ENCODE measurements at places on chromosomes 5 and 9. TPM values are rescaled to one million over a fixed set of nuclear protein-coding genes. Genes with fewer than 3 reads are reported as not detected.
A peak's percentile ranks its signal among the peaks of the same experiment; 100 is the strongest.

The OBP2B gene
- total RNA-seq, result not detected

DNA sequence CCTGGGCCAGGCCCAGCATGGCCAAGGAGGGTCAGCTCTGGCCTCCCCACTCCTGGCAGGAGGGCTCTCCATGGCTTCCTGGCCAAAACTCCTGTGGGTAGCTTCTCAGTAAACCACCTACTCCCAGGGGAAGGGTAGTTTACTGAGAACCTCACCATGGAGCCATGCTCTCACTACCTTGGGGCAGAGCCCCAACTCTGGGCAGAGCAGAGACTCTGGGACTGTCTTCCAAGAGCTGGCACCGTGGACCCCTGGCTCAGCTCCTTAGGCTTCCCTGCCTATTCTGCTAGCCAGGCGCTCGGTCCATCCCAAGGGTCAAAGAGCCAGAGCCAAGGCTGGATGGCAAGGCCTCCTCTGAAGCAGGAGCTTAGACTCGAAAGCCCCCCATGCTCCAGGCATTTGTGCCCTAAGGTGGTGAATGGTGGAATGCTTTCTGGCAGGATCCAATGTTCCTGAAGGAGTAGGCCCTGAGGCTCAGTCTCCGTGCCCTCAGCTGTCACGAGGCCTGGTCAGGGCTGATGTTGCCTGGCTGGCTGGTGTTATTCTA lies 19.6 kb downstream of the TCF7 start:
- DNase-seq, result no peak

The NIPAL4 gene
- not detected for total RNA-seq

DNA sequence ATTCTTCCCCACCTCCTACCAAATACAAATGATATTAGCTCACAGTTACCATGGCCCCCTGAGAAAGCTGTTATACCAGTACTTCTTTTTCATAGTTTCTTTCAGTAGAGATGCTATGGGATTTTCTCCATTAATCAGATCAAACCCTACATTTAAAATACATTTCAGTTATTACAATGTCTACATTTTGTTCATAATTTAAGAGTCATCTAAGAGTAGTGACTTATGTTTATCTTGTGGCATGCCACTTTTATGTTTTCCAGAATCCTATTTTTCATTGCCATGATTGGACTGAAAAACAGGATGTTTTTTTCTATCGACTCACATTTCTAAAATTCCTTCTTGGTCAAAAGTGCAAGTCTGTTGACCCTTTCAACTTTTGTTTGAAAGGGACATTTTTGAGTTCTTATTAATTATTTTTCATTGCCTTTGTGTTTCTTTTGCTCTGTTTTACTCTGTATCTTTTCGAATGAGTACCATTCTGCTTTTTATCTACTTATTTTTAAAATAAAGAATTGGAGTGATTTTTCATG lies 77.4 kb upstream of the ANXA1 start:
- DNase-seq, result no peak

The SLC25A2 gene
- not detected for total RNA-seq

DNA sequence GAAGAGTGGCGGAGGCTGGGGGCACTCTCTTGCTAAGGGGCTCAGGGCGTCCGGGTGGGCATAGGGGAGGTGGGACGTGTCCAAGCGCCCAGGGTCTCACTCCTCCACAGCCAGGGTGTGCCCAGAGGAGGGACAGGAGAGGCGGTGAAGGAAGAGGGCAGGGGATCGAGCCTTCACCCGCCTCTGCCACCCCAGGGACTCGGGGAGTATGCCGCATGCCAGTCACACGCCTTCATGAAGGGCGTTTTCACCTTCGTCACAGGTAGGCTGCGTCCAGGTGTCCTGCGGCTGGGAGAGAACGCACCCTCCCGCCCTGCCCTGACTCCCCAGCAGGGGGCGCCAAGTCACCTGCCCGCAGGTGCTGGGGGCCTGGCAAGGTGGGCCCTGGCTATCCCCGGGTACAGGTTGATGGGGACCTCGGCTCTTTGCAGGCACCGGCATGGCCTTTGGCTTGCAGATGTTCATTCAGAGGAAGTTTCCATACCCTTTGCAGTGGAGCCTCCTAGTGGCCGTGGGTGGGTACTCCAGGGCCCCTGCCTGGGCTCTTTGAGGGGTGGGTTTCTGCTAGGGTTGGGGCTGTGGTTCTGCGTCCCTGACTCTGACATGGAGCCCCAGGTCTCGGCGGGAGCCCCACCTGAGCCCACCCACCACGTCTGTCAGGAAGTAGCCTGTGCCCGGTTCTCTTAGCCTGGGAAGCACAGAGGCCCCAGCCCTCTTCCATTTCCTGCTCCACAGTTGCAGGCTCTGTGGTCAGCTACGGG lies 552 bp downstream of the TMEM141 start:
- DNase-seq, result peak; percentile 34

The WHRN gene
- total RNA-seq, result 2.1 TPM

GRCh38 chr9:135596211-135596610 lies 34.7 kb downstream of the PAEP start:
- DNase-seq, result no peak

The CORO2A gene
- total RNA-seq, result 0.03 TPM

DNA sequence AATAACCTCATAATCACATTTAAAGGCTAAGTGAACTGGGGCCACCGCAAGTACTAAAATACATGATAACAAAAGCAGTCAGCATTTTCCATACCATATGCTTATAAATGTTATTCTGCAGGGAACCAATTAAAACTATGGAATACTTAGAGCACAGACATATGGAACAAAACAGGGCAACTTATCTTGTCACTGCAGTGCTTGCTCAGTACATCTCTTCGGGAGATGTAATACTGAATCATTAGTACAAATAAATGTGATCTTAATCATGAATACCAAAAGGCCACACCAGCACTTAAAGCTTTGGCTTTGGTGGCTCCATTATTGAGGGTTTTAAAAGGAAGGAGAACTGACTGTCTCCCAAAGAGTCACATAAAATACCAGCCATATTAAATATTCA lies 32.1 kb downstream of the PRUNE2 start:
- no peak for DNase-seq

The CARD9 gene
- 1.7 TPM for total RNA-seq

DNA sequence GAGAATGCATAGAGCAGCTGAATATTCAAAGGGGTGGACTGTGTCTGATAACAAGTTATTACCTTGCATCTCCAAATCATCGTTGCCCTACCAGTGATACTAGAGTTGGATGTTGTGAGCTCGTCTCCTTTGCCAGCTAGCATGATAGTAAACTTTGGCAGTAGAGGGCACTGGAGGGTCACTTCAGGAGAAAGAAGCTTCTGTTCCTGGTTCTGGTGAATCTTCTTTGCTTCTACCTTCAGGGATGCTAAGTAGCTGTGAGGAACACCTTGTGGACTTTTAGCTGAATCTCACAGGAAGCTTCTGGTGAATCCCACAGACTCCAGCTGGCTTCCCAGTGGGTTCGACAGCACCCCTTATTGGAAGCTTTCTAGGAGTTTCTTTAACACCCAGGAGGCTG lies 626.6 kb upstream of the SGCD start:
- no peak for DNase-seq

The SRD5A1 gene
- total RNA-seq, result 12.1 TPM

GRCh38 chr9:35790385-35791296 lies 750 bp upstream of the NPR2 start:
- peak; percentile 91 for DNase-seq

DNA sequence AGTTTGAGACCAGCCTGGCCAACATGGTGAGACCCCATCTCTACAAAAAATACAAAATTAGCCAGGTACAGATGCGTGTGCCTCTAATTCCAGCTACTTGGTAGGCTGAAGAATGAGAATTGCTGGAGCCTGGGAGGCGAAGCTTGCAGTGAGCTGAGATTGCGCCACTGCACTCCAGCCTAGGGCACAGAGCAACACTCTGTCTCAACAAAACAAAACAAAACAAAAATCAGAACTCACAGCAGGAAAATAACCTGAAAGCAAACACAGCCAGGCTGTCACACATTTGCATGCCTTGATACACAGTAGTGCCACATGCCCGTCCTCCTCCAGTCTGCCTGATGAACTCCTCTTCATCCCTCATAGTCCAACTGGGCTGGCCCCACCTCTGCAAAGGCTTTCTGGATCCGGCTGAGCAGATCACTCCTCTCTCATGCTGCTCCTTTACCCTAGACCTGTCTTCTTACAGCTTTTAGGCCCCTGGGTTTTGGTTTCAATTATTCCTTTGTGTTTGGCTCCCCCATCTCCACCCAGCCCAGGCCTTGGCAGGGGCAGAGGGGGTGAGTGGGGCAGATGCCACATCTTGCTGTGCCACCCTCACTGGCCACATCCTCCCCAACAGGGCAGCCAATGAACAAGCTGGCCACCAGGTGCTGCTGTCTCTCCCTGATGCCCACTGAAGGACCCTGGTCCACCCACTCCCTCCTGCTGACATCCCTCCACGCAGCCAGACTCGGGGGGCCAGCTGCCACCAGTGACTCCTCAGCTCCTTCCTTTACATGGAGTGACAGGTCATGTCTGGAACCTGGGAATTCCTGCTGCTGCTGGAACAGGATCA lies 62.0 kb upstream of the GGTA1 start:
- no peak for DNase-seq

The KCNT1 gene
- not detected for total RNA-seq

- peak; percentile 72 for DNase-seq
These were observed 13.1 kb downstream of the MARCHF6 start for GRCh38 chr5:10366310-10367272.

The IFNA17 gene
- not detected for total RNA-seq

- no peak for DNase-seq
These were observed 22.7 kb upstream of the COL5A1 start for GRCh38 chr9:134618833-134619447.

The ADAMTS19 gene
- total RNA-seq, result 1.7 TPM

The IL13 gene
- total RNA-seq, result not detected

GRCh38 chr5:141957367-141957996 lies 520 bp downstream of the PCDH12 start:
- no peak for DNase-seq

- no peak for DNase-seq
These were observed 171.9 kb downstream of the MAPKAP1 start for GRCh38 chr9:125534971-125535701.

Measured in MG63 (cell line).